ENCODE measurements at places on chromosomes 3 and 15.

DNA sequence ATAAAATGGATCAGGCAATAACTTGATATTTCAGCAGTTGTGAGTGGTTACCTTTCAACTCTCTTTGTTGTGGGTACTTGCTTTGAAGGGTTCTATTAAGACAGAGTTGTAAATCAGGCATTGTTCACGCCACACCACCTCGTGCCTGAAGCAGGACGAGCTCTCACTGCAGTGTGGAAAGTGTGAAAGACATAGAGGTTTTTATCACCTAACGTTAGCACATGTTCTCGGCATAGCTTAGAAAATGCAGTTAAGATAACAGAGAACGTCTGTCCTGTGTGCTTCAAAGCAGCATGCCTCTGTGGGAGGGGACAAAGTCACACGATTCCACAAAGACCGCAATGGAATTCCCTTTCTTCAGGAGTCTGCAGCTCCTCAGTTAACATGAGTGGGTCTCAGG lies 7.8 kb downstream of the ADAMTS17 start:
- no peak for DNase-seq

GRCh38 chr3:197080344-197080743 lies 50.7 kb upstream of the MELTF start:
- DNase-seq = no peak

DNA sequence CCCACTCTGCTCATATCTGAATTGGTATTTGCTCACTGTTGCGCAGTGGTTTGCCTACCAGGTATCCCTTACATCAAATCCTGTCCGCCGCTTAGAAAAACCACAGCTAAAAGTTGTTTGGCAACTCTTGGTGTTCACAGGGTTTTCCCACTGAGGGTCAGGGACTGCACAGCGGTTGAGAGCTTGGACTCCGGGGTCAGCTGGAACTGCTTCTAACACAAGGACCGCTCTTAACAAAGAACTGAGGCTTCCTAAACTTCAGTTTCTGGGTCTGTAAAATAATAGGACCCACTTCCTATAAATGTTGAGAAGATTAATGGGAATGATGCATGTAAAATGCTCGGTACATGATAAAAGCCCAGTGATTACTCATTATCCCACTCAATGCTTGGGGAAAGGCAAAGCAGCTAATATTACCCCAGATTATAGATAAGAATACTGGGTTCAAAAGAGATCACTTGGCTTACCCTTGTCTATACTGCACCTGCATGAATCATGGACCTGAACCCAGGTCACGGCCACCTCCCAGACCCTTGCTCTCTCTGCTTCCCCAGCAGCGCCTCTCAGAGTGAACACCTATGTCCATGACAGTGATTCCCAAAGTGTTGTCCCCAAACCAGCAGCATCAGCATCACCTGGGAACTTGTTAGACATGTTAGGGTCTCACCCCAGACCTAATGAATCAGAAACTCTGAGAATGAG lies 36.1 kb downstream of the LIPC start:
- DNase-seq = no peak

DNA sequence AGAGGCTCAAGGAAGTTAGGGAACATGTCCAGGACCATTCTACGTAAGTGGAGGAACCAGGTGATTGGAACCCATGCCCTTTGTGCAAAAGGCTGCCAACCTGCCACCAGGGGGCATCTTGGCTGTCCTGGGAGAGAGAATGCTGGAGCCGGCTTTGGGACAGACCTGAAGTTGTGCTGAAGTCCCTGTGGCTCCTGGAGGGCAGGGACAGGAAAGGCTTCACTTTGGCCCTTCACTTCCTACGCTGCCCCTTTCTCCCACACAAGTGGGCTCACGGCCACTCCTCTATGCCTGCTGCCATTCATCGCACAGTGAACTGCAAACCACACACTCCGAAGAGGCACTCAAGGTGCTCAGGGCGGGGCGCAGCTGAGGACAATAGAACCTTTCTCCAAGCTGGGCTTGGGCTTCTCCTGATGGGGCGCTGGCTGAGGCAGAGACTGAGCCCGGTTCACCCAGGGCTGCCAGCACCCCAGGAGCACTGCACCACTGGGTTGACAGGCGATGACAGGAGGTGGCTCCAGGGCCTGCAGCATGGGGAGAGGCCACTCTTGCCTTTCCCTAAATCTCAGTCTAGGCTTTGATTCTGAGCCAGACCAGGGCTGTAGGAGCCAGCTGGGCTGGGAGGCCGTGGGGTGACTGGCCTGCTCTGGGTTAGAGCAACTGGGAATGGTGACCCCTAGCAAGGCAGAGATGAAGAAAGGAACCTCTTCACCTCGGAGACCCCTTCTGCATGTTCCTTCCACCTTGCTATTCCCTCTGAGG lies 8.4 kb downstream of the SHF start:
- no peak for DNase-seq

- peak; percentile 82 for DNase-seq
Measured at GRCh38 chr3:58082047-58082446, 73.8 kb downstream of the FLNB start.

DNA sequence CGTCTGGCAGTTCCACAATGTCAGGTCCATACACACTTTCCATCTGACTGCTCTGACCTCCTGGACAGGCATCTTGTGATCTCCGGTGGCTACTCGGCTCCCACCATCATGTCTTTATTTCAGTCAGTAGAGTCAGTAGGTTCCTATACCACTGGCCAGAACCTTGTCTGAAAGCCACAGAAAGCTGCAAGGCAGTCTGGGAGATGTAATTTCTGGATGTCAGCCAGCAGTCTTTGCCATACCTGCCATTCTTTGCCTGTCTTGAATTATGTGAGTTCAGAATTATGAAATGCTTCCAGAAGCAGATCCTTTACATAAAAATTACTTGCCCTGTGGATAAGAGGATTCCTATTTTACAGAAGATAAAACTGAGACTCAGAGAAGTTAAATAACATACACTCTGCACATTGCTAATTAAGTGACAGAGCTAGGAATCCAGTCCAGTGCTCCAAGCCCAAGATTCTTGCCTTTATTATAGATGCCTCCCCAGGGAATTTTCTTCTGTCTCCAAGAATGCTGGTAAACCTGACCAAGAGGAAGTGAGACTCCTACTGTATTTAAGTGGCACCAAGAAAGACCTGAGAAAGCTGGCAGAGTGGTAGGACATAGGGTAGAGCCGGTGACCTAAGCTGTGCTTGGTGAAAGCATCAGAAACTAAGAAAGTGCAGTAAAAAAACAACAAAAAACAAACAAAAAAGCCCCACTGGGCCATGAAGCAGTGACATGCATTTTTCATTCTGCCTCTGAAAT lies 75.6 kb downstream of the IQCH start:
- no peak for DNase-seq

DNA sequence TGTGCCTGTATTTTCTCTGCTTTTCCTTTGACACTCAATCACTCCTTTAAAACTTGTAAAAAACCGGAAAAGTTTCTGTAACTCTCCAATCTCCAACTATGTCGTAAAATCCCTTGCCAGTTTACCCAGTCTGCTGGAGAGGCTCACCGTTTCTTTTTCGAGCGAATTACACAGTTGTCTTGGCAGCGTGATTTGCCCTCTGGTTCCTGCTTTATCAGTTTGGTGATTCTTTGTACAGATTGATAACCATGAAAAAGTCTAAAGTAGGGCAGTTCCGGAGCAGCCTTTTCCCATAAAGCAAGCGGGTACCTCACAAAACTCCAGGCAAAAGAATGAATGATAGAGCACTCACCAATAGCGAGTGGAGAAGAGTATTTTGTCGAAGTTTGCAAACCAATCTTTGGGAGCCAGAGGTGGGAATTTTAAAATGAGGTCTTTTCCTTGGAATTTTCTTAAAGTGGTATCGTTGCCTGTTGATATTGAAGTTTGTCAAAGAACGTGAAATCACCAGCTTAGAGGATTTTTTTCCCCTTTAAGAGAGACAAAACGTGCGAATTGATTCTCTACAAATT lies at the start of gene TTC23:
TSS of gene TTC23 (minus strand) at position 312 of the 572 bp plus-strand sequence. CDS start 20,869 bp downstream, outside the sequence.
- peak; percentile 88 for DNase-seq

DNA sequence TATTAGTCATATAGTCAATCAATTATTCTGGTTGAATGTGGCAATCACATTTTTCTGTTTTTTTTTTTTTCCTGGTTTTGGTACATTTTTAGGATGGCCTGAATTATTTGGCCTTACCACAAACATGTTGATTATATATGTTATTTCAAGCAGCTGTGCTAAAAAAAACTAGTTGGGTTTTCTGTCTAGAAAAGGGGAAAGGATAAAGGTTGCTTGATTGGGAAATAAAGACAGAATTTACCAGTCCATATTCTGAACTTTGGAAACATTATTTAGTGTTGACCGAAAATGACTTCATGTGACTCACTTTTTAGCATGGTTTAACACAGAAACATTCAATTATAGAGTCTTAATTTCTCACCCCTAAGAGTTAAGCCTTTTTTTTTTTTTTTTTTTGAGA lies 8.1 kb downstream of the MORF4L1 start:
- peak; percentile 58 for DNase-seq

DNA sequence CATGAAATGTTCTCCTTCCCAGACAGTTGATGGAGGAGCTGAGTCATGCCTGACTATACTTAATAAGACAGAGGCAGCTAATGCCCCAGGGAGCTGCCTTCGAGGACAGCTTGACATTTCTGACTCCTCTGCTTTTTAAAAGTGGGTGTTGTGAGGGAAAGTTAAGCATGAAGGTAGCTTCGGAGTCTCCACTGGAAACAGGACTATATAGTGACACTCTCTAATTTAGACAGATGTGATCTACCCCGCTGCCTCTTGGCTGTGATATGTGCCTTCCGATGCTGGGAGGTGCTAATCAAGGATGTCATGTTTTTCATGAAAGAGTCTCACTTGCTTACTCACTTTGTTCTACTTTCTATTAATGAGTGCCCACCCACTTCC lies 72.7 kb downstream of the IL1RAP start:
- DNase-seq = peak; percentile 43

DNA sequence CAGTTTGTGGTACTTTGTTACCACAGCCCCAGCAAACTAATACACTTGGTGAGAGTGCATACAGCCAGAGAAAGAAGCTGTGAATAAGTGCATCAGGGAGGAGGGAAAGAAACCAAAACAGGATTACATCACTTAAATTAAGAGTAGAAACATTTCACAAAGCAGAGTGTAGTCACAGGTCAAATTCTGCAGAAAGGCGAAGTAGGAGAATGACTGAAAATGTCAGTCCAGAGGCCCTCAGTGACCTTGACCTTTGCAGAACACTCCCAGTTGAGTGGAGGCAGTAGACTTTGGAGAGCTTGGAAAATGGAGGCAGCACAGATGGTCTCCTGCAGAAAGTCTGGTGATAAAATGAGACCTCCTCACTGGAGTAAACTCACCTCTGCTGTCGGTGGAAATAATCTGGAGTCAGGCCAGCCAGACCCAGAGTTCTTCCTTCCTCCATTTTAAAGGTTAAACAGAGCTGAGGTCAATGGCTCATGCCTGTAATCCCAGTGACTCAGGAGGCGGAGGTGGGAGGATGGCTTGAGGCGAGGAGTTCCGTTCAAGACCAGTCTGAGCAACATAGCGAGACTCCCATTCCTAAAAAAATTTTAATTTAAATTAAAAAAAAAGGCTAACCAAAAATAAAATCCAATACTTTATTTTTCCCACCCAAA lies 5.0 kb downstream of the CD86 start:
- no peak for DNase-seq

GRCh38 chr3:47473391-47473790 lies 2.4 kb downstream of the SCAP start:
- DNase-seq = no peak
